ENCODE measurements at places on chromosomes 3 and 15.

DNA sequence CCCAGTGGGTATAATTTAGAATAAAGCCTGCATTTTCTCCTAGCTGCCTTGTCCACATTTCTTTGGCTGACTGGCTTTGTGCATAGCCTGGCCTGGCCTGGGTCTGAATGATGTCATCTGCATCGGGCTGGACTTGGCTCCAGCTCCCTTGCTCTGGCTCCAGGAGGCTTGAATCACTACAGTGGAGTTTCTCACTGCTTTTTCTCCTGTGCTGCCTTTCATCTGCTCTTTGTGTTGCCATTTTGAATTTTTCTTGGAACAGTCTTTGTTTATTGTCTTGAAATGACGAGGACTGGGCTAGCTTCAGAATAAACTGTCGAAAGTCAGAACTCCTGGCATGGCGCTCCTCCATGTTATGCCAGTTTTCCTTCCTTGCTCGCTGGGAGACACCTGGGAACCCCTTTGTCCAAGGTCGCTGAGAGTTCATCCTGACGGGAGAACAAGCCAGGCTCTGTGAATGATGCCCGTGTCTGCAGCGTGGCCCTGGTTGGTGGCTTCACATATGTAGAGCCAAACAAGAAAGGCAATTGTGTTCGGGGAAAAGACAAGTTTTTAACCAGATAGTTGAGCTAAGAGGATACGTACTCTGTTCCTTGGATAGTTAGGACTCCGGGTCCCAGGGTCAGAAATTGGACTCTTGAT is 258.9 kb downstream of the PDZRN3 start:
- H3K4me3 ChIP-seq: no peak overlapping the region
- no peaks in the 10 kb centered on the region for H3K36me3 ChIP-seq
- DNase-seq: no peak
- no peak overlapping the region for H3K27ac ChIP-seq
- no peaks in the 10 kb centered on the region for H3K4me1 ChIP-seq
- no peaks in the 10 kb centered on the region for H3K27me3 ChIP-seq

GRCh38 chr15:33600212-33600611 is 289.4 kb downstream of the RYR3 start:
- no peak overlapping the region for H3K27ac ChIP-seq
- no peaks in the 10 kb centered on the region for H3K36me3 ChIP-seq
- no peaks in the 10 kb centered on the region for H3K27me3 ChIP-seq
- H3K4me1 ChIP-seq: no peaks in the 10 kb centered on the region
- H3K4me3 ChIP-seq: no peak overlapping the region

GRCh38 chr3:126083138-126083445 is 832 bp downstream of the SLC41A3 start:
- H3K4me1 ChIP-seq: no peaks in the 10 kb centered on the region
- peak overlapping the region; percentile 71 for H3K4me3 ChIP-seq
- DNase-seq: no peak
- H3K27ac ChIP-seq: peak overlapping the region; percentile 83
- H3K27me3 ChIP-seq: no peaks in the 10 kb centered on the region
- no peaks in the 10 kb centered on the region for H3K36me3 ChIP-seq

- no peak overlapping the region for H3K27ac ChIP-seq
- peaks cover 21% of the 10 kb centered on the region for H3K4me1 ChIP-seq
- DNase-seq: no peak
- no peak overlapping the region for H3K4me3 ChIP-seq
- no peaks in the 10 kb centered on the region for H3K36me3 ChIP-seq
- H3K27me3 ChIP-seq: no peaks in the 10 kb centered on the region
These were observed 29.2 kb downstream of the XXYLT1 start for GRCh38 chr3:195241592-195242355.

- H3K36me3 ChIP-seq: peaks cover 17% of the 10 kb centered on the region
- no peak overlapping the region for H3K27ac ChIP-seq
- H3K27me3 ChIP-seq: no peaks in the 10 kb centered on the region
- H3K4me3 ChIP-seq: no peak overlapping the region
- DNase-seq: no peak
These were observed 39.5 kb downstream of the TIGIT start for GRCh38 chr3:114333180-114333922.

GRCh38 chr15:90046911-90047392 is 45.8 kb downstream of the ZNF710 start:
- no peak for DNase-seq
- H3K4me3 ChIP-seq: no peak overlapping the region
- H3K36me3 ChIP-seq: no peaks in the 10 kb centered on the region
- no peak overlapping the region for H3K27ac ChIP-seq

DNA sequence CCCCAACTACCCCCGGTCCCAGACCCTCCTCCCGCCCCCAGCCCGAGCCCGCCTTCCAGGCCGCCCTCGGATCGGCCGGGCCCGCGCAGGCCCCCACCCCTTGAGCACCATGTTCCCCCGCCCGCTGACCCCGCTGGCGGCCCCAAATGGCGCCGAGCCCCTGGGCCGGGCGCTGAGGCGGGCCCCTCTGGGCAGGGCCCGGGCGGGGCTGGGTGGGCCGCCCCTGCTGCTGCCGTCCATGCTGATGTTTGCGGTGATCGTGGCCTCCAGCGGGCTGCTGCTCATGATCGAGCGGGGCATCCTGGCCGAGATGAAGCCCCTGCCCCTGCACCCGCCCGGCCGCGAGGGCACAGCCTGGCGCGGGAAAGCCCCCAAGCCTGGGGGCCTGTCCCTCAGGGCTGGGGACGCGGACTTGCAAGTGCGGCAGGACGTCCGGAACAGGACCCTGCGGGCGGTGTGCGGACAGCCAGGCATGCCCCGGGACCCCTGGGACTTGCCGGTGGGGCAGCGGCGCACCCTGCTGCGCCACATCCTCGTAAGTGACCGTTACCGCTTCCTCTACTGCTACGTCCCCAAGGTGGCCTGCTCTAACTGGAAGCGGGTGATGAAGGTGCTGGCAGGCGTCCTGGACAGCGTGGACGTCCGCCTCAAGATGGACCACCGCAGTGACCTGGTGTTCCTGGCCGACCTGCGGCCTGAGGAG is 472 bp downstream of the CHST14 start:
- peak; percentile 50 for DNase-seq
- peaks cover 19% of the 10 kb centered on the region for H3K36me3 ChIP-seq
- no peaks in the 10 kb centered on the region for H3K27me3 ChIP-seq
- peak overlapping the region; percentile 70 for H3K27ac ChIP-seq
- H3K4me1 ChIP-seq: no peaks in the 10 kb centered on the region
- H3K4me3 ChIP-seq: peak overlapping the region; percentile 78

DNA sequence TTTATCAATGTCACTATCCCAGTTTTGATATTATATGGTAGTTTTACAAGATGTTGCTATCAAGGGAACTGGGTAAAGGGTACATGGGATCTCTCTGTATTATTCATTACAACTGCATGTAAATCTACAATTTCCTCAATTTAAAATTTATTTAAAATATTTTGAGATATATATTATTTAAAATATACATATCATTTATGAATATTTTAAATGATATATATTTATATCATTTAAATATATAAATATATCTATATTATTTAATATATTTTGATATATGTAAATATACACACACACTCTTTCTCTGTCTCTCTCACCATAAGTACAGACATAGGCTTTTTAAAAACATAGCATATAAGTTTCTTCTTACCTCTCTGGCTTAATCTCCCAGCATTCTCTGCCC is 104.7 kb downstream of the TP63 start:
- H3K27ac ChIP-seq: no peak overlapping the region
- H3K27me3 ChIP-seq: no peaks in the 10 kb centered on the region
- H3K4me3 ChIP-seq: no peak overlapping the region
- H3K36me3 ChIP-seq: no peaks in the 10 kb centered on the region
- DNase-seq: no peak
- no peaks in the 10 kb centered on the region for H3K4me1 ChIP-seq

GRCh38 chr15:65957451-65957850 is 88.2 kb downstream of the RAB11A start:
- no peak for DNase-seq
- no peak overlapping the region for H3K4me3 ChIP-seq
- H3K27me3 ChIP-seq: peaks cover 22% of the 10 kb centered on the region
- H3K27ac ChIP-seq: no peak overlapping the region

DNA sequence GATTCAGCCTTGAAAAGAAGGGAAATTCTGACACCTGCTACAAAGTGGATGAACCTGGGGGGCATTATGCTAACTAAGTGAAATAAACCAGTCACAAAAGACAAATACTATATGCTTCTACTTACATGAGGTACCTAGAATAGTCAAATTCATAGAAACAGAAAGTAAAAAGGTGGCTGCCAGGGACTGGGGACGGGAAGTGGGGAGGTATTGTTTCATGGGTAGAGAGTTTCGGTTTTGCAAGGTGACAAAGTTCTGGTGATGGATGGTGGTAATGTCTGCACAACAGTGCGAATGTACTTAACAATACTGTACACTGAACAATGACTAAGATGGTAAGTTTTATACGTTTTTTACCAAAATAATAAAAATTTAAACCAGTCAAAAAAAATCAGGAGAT is 4.8 kb downstream of the IDH2 start:
- H3K36me3 ChIP-seq: no peaks in the 10 kb centered on the region
- peak overlapping the region; percentile 65 for H3K4me3 ChIP-seq
- H3K4me1 ChIP-seq: peaks cover 50% of the 10 kb centered on the region
- no peaks in the 10 kb centered on the region for H3K27me3 ChIP-seq
- peak; percentile 84 for DNase-seq

DNA sequence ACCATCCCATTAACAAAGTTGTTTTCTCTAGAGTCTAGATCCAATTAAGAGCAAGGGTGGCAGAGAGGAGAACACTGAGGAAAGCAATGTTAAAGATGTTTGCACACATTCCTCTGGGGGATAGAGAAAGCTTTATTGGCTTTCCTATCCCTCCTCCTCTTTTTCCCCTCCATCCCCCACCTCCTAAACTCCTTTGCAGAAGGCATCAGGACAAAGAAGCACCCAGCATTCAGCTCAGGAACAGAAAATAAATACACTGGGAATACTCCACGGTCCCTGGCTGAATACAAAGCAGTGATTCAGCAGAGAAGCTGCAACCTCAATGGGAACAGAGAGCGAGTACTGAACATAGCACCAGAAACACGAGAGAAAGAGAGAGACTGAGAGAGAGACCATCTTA is 21.9 kb downstream of the LSAMP start:
- H3K27me3 ChIP-seq: no peaks in the 10 kb centered on the region
- no peak overlapping the region for H3K27ac ChIP-seq
- H3K4me1 ChIP-seq: no peaks in the 10 kb centered on the region
- DNase-seq: no peak

DNA sequence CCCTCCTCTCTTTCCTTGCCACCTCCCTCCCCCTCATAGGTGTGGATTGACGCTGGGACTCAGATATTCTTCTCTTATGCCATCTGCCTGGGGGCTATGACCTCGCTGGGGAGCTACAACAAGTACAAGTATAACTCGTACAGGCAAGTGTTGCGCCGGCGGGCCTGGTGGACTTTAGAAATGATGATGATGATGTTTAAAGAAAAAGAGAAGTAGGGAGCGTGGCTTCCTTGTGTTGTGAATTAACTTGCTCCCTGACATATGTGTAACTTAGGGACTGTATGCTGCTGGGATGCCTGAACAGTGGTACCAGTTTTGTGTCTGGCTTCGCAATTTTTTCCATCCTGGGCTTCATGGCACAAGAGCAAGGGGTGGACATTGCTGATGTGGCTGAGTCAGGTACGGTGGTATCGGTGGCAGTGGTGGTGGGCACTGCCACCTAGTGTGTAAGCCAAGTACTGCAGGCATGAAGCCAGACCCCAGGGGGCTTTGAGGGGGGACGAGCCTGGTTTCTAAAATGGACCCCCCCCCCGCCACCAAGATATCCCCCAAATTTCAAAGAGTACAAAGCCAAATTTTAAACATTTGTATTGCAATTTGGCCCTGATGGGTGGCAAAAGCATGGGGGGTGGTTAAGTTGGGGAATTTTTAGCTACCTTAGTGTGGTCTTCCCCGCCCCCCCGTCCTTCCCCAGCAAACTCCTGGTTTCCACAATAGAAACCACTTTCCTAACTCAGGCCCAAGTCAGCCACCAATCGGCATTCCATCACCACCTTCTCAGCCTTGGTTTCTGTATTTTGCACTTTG is 65.6 kb downstream of the SLC6A6 start:
- H3K4me3 ChIP-seq: no peak overlapping the region
- DNase-seq: peak; percentile 32
- no peaks in the 10 kb centered on the region for H3K27me3 ChIP-seq
- peaks cover 87% of the 10 kb centered on the region for H3K36me3 ChIP-seq
- no peak overlapping the region for H3K27ac ChIP-seq
